Dermis blood vessel endothelial cell (primary cell): ENCODE measurements at places on chromosomes 7 and 10.

DNA sequence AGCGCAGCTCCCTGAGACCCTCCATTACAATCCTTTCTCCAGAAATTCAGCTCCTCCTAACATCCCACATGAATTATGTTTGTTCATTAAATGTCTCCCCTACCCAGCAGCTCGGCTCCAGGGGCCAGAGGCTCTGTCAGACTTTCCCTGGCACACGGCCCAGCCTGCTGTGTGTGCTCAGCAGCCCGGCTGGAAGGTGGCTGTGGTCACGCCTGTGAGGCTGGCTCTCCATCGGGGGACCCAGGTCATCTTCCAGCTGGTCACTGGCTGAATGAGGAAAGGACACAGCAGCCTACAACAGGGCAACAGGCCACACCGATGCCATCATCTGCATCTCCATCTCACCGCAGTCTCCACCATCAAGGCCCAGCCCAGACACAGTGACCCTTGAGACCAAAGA, 219.8 kb downstream of the MAD1L1 start:
- DNase-seq: no peak

DNA sequence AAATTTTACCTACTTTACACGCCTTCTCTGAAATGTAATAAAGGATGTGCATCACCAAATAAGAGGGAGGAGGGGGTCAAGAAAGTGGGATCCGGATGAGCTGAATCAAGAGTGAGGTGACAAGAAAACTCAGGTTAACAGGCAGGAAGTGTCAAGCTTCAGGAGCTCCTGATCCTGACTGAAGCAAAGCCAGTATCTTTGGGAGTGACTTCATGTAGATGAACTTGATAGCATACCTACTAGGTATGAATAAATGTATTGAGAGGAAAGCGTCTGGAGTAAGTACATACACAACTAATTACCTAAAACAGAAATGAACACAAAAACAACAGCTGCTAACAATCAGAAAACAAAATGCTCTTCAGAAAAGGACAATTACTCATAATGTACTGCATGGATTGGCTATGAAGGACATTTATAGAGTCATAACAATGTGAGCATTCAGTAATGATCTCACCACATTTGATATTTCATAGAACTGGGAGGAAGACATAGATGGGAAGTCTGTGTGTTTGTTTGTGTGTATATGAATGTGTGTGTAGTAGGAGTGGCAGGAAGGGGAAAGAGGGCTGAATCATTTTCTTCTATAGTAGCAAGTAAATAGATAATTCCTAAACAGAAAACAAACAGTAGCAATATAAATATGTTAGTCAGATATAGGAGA, 29.4 kb downstream of the PRKG1 start:
- DNase-seq: no peak

- no peak for DNase-seq
Observed at GRCh38 chr7:16061630-16062029, 359.7 kb downstream of the CRPPA start.

- DNase-seq: no peak
Observed at GRCh38 chr7:18780266-18780665, 284.7 kb downstream of the HDAC9 start.

DNA sequence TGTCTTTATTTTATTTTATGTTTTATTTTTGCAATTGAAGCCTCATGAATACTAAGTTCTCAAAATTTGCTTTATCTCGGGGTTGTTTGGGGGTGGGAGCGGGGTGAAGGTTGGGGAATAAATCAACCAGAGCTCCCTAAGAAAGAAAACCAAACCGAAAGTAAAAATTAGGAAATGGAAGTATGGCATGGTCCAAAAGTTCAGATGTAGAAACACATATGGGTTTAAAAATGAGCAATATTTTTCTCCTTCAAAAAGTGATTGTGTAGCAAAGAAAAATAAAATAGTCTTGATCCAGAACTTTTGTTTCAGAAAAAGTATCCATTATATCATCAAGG, 177.4 kb upstream of the PLXDC2 start:
- no peak for DNase-seq

DNA sequence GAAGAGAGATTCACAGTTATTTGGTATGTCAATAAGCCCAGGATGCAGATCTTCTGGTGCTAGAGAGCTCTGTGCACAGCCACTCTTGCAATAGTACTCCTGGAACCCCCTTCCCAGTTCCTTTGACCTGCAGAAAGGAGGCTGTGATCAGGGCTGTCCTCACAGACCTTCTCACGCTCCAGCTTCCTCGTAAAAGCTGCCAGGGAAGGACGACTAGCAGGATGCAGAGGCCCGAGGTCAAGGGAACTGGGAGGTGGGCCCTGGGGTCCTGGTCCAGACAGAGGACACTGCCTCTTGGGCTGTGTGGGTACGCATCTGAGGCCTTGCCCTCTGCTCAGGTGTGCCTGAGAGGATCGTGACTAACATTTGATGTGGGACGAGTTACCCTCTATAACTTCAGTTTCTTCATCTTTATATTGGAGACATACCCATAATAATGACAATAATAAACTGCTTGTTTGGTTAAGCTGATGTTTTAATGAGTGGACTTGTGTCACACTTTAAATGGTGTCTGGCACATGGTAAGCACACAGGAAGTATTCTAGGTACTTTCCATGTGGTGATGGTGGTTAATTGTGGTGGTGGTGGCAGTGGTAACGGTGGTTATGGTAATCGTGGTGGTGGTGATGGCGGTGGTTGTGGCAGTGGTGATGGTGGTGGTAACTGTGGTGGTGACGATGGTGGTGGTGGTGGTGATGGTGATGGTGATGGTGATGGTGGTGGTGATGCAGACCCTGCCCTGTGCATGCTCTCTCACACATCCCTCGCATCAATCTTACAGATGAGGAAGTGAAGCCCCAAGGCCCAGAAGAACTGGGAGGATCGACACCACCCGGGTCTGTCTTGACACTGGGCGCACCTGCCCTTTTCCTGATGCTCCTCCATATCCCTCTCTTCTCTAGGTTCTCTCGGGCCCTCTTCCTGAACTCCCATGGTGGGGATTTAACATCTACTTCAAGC, 235.2 kb upstream of the GRB10 start:
- no peak for DNase-seq

GRCh38 chr7:26590709-26591108, 273.7 kb downstream of the SKAP2 start:
- DNase-seq: no peak

- peak; percentile 67 for DNase-seq
Observed at GRCh38 chr10:80535671-80536360, 1.9 kb upstream of the SH2D4B start.

GRCh38 chr10:130804281-130804680, 507.2 kb downstream of the TCERG1L start:
- DNase-seq: no peak

DNA sequence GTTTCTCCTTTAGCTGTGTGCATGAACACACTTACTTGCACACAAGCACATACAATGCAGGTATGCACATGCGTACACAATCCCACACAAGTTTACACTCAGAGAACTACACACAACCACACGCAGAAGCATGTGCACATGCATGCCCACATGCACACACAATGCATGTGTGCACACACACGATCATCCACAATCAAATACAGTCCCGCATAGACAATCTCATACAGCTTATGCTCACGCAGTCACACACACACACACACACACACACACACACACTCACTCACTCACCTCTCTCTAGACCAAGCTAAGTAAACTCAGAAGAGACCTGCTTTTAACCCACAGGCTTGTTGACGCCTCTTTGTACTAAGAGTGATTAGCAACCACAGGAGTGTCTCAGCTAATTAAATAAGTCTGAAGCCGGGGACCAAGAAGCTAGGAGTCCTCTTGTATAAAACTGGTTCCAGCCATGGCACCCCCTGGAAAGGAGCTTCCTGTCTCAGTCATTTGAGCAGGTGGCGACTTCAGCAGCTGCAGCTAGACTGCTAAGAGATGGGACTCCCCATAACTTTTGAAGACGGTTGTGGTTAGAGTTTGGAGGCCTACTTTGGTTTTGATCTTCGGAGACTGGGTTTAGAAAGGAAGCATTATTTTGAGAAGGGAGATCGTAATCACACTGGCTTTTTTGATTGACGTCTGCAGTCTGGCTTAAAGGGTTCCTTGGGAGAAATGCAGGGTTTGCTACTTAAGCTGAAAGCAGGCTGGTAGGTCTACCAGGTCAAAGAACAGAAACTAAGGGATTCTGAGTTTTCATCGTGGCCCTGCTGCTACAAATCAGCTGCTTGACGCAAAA, 82.3 kb upstream of the ADRB1 start:
- DNase-seq: no peak

DNA sequence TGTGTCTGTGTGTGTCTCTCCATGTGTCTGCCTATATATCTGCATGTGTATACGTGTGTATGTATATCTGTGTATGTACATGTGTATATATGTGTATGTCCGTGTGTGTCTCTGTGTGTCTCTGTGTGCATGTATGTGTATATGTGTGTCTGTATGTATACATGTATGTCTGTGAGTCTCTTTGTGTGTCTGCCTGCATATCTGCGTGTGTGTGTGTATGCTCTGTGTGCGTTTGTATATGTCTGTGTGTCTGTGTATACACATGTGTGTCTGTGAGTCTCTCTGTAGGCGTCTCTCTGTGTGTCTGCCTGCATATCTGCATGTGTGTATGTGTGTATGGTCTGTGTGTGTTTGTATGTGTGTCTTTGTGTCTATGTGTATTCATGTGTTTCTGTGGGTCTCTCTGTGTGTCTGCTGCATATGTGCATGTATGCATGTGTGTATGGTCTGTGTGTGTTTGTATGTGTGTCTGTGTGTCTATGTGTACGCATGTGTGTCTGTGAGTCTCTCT, 23.7 kb upstream of the KLF6 start:
- peak; percentile 19 for DNase-seq

DNA sequence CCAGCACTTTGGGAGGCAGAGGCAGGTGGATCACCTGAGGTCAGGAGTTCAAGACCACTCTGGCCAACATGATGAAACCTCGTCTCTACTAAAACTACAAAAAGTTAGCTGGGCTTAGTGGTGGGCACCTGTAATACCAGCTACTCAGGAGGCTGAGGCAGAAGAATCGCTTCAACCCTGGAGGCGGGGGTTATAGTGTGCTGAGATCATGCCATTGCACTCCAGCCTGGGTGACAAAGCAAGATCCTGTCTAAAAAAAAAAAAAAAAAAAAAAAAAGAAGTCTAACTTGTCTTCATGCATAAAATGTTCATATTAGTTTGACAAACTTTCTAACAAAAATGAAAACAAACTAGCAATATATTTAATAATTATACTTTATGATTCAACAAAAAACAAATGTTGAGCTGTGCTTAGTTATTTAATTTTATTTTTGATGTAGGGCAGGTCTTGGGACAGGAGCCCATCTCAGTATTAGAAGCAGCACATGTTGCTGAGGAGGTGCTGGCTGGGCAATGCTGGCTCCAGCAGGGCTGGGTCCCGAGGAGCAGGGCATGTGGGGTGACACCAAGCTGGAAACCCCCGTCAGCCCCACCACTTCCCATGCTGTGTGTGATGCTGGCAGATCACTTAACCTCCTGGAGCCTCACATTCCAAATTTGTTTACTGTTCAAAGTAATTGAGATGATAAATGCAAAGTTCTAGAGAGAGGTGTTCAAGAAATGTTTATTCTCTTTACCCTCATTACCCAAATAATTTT, 335.3 kb upstream of the KLF6 start:
- no peak for DNase-seq

GRCh38 chr7:44310221-44310848, 15.1 kb downstream of the CAMK2B start:
- no peak for DNase-seq

DNA sequence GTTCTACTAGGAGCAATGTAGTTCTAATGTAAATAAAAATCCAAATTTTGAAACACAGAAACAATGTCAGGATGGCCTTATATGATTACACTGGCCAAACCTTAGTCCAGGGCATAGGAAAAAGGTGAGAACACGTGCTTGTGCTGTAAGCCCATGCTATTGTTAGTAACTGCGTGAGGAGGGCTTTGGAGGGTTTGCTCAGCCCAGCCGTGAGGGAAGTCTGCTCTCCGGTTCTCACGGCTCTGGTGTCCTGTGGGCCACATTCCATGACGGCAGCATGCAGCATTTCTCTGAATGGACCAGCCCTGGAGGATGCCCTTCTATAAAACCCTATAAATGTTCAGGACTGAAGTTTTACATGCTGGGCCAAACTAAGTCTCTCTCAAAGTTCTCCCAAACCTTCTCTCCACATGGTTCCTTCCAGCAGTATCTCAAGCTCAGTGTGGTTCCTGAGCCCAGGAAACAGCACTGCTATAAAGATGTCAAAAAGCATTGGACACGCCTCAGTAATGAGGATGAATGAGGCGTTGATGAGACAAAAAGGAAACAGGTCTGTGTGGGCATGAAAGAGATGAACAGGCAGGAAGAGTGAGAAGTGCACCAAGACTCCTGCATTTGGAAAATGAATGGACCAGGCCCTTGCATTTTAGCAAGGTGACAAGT, 174.8 kb upstream of the CDCA7L start:
- no peak for DNase-seq

GRCh38 chr7:34277016-34277802, 371.9 kb downstream of the BMPER start:
- DNase-seq: peak; percentile 31

DNA sequence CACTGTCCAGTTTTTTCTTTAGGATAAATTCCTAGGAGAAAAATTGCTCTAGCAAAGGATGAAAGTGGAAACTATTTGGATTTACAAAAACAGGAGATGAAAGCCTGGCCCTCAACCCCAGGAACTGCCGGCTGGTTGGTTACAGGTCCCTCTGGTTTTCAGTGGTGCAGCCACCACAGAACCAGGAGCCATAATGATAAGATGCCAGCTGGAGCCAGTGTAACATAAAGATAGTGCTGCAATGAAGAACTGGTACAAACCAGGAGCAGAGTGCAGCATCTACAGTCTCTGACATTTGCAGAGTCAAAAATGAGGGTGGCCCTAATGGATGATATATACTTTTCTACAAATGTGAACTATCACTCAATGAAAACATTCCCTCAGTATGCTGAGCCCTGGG, 20.4 kb upstream of the NUP42 start:
- DNase-seq: no peak

GRCh38 chr7:125568799-125569198, 639.2 kb upstream of the POT1 start:
- no peak for DNase-seq

GRCh38 chr7:27130540-27131389, at the start of gene HOXA4:
HOXA4 (minus strand) TSS chr7:27130757; CDS start chr7:27130733, 24 bp downstream.
- peak; percentile 96 for DNase-seq

GRCh38 chr7:54180796-54181195, 361.4 kb upstream of the VSTM2A start:
- no peak for DNase-seq

- DNase-seq: no peak
Observed at GRCh38 chr7:75604408-75604807, 112.3 kb downstream of the SPDYE5 start.

- DNase-seq: no peak
Observed at GRCh38 chr10:94571528-94571927, 25.9 kb downstream of the HELLS start.

DNA sequence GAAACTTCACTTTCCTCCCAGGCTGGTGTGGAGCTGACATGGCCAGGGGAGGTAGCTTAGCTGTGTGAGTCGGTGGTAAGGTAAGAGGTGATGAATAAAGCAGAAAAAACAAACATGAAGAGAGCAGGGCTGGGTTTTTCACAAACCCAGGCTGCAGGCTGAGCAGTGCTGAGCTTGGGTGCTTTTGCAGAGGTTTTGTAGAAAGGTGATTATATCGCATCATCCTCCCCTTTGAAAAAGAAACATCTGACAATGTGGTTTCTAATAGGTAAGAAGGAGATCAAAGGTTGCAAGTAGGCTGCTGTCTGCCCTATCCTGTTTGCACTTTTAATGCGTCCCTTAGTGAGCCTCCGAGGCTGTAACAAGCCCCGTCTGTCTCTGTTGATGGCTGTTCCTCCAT, 69.6 kb upstream of the GRM8 start:
- no peak for DNase-seq
